ENCODE measurements at places on chromosomes 7 and 10.

- DNase-seq: no peak
These were observed 155.2 kb downstream of the DGKI start for GRCh38 chr7:137691566-137691965.

GRCh38 chr7:85890244-85890811 lies 703.5 kb upstream of the SEMA3D start:
- no peak for DNase-seq

GRCh38 chr7:122893486-122893885 lies 7.2 kb upstream of the CADPS2 start:
- DNase-seq: no peak

DNA sequence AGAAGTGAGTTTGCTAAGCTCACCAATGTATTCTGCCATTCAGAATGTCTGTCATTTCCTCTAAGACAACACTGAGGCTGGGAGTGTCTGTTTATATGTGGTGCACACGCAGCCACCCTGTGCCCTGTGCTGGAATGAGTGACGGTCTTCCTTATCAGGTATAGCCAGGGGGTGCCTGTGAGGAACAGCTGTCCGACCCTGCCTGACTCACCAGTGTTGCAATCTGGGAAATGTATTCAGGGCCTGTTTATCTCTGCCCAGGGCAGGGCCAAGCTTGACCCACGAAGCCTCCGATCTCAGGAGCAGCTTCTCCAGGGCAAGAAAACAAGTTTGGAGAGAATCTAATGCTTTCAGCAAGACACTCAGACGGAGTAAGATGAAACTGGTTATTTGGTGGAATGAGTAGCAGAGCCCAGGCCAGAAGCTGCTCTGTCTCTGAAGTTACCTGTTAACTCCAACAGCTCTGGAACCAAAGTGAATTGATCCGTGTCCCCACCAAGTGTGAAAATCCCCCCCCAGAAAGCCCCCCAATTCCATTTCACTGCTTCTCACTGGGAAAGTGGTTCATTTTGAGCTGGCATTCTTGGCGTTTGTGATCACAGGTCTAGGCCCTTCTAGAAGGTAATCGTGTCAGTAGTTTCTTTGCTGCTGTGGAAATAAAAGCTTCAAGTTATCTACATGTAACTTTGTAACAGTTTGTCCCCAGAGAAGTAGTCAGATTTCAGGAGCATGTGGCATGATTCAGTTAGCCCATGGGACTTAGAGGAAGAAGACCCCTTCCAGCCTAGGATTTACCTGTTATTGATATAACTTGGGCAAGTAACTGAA lies 6.1 kb upstream of the UBE2H start:
- DNase-seq: no peak

DNA sequence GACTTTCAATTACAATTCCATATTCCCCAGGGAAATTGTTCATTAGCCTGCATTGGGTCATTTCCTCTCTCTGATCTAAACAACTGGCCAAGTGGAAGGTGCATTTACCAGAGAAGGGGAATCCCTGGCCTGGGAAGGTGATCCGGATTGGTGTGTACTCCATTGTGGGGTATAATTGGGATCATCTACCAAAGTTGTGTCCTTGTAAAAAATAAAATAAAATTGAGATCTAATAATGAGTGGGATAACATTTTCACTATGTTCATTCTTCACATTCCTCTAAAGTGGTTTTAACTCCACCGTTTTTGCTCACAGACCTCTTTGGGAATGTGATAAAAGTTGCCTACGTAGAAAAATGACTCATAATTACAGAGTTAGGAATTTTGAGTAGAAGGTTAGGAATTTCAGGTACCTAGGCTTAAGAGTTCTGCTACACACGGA lies 22.8 kb downstream of the ARL5B start:
- DNase-seq: no peak

DNA sequence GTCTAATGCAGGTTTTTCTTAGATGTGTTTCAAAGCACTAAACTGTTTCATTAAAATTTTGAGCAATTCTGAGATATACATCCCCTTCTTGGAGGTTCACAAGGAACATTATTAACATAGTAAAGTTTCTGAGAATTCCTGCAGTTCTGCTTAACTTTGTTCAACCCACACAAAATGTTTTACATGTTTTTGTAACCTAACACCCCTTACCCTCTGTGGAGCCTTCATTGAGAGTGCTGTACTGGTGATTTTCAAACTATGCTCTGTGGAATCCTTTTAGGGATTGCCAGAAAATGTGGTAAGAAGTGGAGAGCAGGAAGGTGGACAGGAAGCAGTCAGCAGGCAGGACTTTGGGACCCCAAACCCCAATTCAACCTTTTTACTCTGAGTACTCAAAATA lies 53.6 kb upstream of the ABCB5 start:
- no peak for DNase-seq

DNA sequence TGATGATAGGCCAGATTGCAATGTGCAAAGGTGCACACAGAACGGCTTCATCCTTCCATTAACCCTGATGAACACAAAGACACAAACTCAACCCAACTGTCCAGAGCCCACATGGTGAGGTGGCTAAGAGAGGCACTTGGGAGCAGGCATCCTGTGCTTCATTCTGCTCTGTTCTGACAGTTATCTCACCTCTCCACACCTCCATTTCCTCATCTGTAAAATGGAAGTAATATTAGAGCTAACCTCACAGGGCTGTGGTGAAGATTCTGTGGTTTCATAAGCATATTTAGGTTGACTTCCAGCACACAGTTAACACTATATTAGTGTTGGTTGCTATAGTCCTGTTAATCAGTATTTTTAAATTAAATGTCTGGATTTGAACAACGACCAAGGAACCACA lies 126.3 kb downstream of the TAX1BP1 start:
- no peak for DNase-seq

GRCh38 chr10:52143338-52143737 lies 170.7 kb upstream of the DKK1 start:
- DNase-seq: no peak

DNA sequence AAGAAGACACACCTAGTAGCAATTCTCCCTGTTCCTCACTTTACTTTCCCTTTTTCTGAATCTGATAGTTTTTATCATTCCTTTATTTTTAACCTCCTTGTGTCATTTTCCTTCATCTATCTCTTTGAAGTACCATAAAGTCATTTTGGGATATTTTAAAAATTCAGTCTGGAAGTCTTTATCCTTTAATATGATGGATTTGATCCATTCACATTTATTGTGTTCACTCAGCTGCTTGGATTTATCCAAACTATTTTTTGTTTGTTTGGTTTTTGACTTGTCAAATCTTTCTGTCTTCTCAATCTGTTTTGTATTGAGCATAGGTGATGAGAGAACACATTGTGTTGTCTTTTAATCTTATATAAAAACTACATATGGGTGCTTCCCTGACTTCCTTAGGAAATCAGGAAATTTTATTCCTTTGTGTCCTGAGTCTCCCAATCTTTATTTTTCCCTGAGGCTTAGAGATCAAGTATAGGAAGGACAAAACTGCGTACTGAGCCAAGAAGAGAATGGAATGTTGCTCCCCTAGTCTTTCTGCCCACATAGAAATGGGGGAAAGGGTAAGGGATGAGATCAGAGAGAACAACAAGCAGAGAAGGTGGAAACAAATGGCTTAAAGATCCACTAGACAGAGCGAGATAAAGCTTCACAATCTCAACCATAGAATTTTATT lies 132.7 kb upstream of the HABP2 start:
- no peak for DNase-seq

- DNase-seq: no peak
These were observed 11.6 kb downstream of the OGDHL start for GRCh38 chr10:49750546-49750945.

GRCh38 chr10:24597426-24597825 lies 126.3 kb downstream of the ARHGAP21 start:
- DNase-seq: no peak

GRCh38 chr10:88386821-88387773 lies 196.0 kb downstream of the RNLS start:
- DNase-seq: no peak

DNA sequence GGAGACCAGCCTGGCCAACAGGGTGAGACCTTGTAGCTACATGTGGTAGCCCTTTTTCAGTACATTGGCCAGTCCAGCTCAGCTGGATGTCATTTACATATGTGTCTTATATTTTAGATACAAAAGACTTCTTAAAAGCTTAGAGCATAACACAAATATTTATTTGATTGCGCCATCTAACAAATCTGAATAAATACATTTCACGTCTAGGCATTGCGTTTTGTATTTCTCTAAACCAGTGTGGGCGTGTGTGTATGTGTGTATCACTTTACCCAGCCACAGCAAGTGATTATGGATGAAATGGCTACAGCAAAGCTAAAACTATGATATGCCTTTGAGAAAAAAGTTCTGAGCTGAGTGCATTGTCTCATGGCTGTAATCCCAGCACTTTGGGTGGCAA lies 14.0 kb downstream of the RABGEF1 start:
- no peak for DNase-seq

GRCh38 chr7:29878081-29878688 lies 71.9 kb downstream of the WIPF3 start:
- no peak for DNase-seq

DNA sequence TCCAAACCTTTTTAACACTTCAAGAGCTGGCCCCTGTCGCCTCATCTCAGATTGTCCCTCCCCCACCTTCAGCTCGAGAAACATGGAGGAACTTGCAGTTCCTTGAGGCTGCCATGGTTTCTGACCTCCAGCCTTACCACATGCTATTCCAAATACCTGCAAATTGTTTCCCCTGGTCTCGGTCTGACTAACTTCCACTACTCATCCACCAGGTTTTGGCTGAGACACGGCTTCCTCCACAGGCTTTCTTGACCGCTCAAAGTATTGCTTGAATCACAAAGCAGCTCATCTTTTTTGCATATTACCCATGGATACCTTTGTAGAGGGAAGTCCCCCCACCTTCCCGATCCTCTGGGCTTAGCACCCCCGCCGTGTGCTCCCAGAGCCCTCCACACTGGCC lies 5.2 kb upstream of the SAMD8 start:
- no peak for DNase-seq

GRCh38 chr10:56222237-56222636 lies 138.8 kb downstream of the ZWINT start:
- DNase-seq: no peak

DNA sequence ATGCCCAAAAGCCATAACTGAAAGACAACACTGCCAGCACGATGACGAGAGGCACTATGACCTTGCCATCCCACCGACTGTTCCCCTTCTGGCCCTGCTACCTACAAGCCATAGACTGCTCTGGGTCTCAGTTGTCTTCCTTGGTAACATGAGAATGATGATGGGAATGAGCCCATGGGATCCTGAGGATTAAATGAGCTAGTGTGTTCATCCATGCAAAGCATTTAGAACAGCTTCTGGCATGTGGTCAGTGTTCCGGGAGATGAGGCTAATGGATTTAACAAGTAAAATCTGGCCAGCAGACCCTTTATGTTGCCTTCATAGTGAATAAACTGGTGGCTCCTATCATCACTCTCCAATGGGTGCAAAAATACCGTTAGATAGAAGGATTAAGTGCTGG lies 62.4 kb upstream of the WDR11 start:
- no peak for DNase-seq

- no peak for DNase-seq
These were observed 71.2 kb downstream of the DNMBP start for GRCh38 chr10:99938563-99938962.

GRCh38 chr7:95491634-95492314 lies 6.0 kb downstream of the ASB4 start:
- no peak for DNase-seq

DNA sequence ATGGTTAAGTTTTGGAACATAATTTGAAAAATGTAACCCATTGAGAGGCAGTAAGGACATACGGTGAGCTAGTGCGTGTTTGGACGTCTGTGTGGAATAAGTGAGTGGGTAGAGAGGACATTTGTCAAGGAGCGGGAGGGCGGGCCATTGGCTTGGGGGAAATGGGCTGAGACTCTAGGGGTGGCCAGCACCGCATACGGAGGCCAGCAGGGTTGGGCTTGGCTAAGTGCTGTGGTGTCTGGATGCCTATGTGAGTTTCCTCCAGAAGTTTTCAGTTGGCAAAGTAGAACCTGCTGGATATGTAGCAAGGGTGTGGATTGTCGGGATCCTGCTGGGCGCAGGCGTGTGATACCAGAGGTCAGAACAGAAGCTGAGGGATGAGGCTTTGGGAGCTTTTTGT lies 103.0 kb downstream of the TCF7L2 start:
- no peak for DNase-seq

DNA sequence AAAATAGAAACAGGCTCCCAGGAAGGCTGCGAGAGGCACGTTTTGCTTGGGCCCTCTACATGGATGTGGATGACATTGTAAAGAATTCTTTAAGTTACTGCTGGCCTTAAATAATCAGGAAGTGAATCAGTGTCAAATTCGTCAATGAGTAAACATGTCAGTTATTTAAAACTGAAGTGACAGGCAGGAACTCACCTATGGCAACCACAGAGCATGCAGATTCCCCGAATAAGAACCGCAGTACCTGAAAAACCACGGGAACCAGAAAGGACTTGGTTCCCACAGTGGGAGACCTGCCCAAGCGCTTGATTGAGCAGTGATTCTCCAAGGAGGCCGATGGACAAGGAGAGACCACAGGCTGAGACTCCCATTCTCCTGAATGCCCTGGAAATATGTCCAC lies 351.2 kb upstream of the AKR1E2 start:
- no peak for DNase-seq

- no peak for DNase-seq
These were observed 35.9 kb upstream of the ELMO1 start for GRCh38 chr7:37484426-37485073.

GRCh38 chr10:126223512-126224067 lies 164.7 kb downstream of the ADAM12 start:
- DNase-seq: no peak

DNA sequence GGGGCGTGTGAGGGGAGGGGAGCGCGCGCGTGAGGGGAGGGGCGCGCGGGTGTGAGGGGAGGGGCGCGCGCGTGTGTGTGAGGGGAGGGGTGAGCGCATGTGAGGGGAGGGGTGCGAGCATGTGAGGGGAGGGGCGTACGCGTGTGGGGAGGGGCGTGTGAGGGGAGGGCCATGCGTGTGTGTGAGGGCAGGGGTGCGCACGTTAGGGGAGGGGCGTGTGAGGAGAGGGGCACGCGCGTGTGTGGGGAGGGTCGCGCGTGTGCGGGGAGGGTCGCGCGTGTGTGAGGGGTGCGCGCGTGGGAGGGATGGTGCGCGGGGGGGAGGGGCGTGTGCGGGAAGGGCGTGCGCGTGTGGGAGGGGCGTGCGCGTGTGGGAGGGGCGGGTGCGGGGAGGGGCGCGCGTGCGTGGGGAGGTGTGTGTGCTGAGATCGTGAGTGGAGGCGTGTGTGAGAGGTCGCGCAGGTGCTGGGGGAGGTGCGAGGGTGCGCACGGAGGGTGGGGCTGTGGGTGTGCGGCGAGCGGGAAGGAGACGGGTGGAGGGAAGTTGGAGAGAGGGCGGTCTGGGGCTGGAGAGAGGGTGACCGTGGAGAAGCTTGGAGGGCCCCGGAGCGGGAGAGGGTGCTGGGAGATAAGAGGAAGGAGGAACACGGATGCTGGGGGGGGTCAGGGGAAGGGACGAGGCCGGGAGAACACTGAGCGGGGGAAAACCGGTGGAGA lies 19.7 kb downstream of the MXI1 start:
- DNase-seq: peak; percentile 83

GRCh38 chr7:3154881-3155494 lies 111.3 kb upstream of the CARD11 start:
- DNase-seq: peak; percentile 32

GRCh38 chr10:130638991-130639390 lies 502.8 kb downstream of the GLRX3 start:
- DNase-seq: no peak

GRCh38 chr7:50317221-50317678 lies 12.7 kb downstream of the IKZF1 start:
- DNase-seq: peak; percentile 21
